ENCODE measurements at places on chromosomes 11 and 22.

DNA sequence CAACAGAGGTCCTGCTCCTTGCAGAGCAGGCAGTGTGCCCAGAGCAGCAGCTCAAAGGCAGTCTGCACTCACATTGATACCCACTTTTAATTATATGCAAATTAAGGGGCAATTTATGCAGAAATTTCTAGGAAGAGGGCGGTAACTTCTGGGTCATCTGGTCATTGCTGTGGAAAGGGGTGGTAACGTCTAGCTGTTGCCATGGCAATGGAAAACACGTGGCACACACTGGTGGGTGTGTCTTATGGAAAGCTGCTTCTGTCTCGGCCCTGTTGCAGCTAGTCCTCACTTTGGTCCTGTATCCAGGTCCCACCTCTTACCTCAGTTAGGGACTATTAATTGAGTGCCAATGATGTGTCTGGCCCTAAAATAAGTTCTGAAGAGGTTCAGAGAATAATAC, 36.8 kb downstream of the BARX2 start:
- no peak for DNase-seq

GRCh38 chr11:121435132-121435531, 17.0 kb upstream of the SORL1 start:
- DNase-seq = no peak

- peak; percentile 48 for DNase-seq
Observed at GRCh38 chr11:12331239-12331874, 46.0 kb upstream of the PARVA start.

DNA sequence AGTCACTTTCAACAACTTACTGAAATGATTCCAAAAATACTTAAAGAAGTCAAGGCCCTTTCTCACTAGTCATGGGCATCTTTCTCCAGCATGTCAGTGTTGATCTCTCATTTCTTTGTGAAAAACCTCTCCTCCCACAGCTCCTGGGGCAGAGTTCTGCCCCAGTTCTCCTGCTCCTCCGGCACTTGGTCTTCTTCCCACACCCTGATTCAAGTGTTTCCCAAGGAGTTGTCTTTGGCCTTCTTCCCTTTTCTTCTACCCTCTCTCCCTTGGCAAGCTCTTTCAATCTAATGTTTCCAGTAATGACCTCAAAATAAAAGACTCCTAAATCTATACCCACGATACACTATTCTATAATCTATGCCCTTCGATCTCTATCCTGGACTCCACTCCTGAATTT, 42.1 kb upstream of the CCDC34 start:
- DNase-seq = no peak

DNA sequence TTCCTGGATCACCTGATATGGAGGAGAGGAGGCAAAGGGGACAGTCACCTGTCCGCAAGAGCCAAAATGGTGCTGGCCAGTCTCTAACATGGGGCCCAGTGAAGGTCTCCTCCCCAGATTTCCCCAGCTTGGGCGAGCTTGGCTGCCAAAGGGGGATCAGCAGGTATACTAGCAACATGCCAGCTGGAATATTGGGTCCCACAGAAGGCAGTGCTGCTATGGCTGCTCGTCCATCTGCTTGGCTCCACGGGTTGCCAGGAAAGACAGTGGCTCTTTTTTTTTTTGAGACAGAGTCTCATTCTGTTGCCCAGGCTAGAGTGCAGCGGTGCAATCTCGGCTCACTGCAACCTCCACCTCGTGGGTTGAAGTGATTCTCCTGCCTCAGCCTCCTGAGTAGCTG, 12.7 kb upstream of the KAT5 start:
- DNase-seq = no peak

DNA sequence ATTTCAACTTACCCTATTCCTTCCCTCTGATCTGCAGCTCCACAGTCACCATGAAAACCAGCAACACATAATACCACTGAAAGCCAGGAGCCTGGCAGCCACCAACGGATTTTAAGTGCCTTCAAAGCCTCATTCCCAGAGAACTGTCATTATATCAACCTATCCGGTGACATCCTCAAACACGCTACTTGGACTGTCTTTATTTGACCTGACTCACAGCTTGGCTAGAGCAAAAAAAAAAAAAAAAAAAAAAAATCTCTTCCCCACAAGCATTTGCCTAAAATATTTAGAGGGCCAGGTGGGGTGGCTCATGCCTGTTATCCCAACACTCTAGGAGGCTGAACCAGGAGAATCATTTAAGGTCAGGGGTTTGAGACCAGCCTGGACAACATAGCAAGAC, 32.4 kb upstream of the ARHGAP32 start:
- DNase-seq = no peak

GRCh38 chr11:67347964-67348749, 5.2 kb downstream of the POLD4 start:
- no peak for DNase-seq

- no peak for DNase-seq
Observed at GRCh38 chr11:44185522-44185921, 90.0 kb downstream of the EXT2 start.

DNA sequence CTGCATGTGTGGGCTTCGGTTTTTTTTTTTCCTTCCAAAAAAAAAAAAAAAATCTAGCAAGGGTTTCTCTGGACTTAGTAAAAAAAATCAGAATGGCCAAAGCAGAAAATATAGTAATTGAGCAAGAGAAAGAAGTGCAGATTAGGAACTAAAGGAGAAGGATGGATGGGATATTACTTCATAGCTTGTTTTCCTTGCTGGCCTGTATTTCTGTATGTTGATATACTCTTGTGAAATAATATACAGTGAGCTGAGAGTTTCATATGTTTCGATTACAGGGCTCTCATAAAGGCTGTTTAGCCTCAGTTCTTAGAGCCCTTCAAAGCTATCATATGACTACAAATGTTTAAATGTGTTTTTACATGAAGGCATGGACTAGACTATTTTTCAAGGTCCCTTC, 34.3 kb upstream of the NFRKB start:
- DNase-seq = no peak

- no peak for DNase-seq
Observed at GRCh38 chr22:36317658-36318271, 64.8 kb downstream of the APOL1 start.

DNA sequence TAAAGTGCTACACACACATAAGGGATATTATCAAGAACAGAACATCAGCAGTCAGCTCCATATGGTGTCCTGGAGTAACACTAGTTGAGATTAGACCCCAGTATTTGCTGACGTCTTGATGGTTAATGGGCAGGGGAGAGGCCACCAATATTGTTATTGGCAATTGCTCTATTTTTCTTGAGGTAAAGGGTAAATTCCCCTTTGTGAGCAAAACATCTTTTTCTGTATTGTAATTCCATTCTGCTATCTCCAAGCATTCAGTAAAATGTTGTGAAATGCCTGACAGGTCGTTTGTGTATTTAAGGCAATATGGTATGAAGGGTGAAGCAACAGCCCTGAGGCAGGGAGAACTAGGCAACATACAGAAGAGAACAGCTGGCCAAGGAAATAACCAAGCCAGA, 21.9 kb downstream of the PC start:
- no peak for DNase-seq

GRCh38 chr11:35373284-35373933, 45.9 kb downstream of the SLC1A2 start:
- no peak for DNase-seq

DNA sequence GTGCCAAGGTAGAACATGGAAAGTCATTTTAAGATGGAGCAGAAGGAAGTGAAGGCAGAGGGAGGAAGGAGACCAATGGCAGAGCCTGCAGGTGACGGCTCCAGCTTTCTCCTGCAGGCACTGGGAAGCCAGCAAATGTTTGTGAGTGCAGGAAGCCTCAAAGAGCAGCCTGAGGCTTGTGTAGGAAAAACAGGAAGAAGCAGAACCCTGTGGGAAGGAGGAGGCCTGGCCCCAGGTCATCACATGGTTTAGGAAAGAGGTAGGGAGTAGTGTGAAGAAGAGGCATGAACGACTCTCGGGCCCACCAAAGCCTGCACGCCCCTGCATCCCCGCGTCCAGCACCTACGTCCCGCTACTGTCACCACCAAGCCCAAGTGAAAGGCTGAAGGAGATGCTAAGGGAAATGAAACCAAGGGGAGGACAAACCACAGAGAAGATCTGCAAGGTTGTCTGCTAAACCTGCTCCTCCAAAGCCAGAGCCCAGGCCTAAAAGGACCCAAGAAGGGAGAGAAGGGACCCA, 151.5 kb downstream of the CHST1 start:
- DNase-seq = no peak

- DNase-seq = peak; percentile 6
Observed at GRCh38 chr22:36300396-36301212, 47.7 kb downstream of the APOL1 start.

DNA sequence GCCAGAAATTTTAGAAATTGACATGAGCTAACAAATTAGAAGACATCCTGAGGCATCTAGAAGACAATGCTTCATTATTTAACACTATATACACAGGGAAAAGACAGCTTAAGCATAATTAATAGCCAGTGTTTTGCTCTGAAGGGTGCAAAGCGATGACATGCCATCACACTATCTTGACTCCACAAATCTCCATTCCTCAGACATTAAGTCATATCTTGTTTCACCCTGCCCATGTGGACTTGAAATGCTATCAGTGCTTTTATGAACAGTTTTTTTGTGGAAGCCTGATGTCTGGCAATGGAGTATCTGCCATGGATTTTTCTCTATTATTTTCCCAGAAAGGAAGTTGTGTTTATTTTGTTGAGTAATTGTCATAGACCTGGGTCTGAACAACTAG, 2.3 kb downstream of the CARD18 start:
- DNase-seq = no peak

DNA sequence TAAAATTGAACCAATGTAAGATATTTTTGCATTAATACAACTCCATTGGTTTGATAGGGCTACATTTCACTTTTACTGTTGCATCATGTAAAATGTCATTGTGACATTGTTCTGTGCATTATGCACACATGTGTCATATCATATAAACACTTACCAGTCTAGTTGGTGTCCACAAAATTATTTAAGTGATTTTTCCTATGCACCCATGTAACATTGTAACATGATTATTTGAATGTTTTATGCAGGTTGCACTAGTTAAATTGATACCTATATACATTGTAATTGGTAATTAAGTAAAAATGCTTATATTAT, 9.6 kb upstream of the BIRC3 start:
- DNase-seq = no peak

DNA sequence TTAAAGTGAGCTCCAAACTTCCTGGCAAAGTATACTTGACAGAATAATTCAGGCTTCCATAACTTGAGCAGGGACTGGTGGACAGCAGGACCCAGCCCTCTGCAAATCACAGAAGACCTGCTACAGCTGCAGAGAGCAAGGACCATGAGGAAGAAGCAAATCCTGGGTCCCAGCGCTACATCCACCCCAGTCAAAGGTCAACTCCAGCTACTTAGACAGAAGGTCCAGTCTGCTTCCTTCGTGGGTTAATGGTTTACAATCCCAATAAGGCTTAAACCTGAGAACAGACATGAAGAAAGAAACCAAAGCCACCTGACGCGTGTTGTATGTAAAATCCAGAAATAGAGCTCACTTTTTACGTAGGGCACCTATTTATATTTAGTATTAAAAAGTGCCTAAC, 57.7 kb downstream of the SHANK2 start:
- no peak for DNase-seq

DNA sequence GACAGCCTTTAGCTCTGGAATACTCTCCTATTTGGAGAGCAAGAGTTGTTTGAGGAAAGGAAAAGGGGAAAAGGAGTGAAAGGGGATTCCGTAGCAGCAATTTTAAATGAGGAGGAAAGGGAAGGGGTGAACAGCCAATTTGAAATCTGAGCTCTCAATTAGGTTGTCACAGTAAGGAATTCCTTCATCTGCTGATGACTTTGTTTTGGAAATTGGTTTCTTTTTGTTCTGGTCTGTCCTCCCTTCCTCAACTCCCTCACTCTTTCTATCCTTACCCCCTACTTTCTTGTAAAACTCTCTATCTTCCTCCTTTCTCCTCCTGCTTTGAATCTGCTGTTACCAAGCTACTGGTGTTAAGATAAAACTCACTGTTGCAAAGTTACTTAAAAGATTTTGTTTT, 1155.6 kb downstream of the DLG2 start:
- DNase-seq = no peak

- DNase-seq = no peak
Observed at GRCh38 chr11:1870326-1870696, 17.4 kb downstream of the LSP1 start.

DNA sequence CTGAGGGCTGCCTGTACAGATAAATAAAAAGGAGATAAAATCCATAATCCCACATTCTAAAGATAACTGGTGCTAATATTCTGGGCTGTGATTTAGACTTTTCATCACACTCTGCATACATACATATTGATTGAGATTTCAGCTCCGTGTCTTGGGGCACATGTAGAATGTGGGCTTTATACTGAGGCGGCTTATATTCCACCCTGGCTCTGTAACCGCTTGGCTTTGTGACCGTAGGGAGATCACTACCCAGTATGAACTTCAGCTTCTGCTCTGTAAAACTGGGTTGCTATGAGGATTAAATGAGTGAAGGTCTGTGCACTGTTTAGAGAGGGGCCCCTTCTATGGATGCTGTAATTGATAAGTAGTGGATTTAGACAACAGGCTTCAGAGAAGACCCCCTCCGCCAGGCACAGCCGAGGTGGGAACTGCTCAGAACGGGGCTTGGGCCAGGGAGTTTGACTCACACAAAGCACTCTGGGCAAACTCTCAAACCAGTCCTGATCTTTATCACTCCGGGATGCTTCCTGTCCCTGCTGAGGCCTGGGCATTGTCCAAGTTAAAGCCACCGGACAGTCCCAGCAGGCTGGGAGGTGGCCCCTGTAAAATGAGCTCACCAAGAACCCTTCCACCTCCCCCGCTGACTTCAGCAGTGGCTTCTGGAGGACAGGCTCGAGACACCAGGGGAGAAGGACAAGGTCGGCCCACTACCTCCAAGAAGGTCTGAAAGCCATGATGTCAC, 17.2 kb downstream of the KIAA1671 start:
- DNase-seq = no peak

DNA sequence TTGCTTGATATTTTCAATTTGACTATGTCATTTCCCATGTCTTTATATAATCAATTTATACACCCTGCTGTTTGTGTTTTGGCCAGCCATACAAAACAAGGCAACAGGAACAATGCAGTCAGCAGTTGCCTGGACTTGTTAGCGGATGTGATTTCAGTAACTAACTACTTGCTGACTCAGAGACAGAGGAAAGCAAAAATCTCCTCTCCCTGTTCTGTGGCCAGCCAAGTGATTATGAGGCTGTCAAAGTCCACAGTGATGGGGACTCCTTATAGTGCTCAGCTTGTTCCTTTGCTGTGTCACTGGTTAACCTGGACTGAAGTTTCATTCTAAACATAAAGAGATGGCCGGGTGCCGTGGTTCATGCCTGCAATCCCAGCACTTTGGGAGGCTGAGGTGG, 32.6 kb upstream of the APLP2 start:
- no peak for DNase-seq

DNA sequence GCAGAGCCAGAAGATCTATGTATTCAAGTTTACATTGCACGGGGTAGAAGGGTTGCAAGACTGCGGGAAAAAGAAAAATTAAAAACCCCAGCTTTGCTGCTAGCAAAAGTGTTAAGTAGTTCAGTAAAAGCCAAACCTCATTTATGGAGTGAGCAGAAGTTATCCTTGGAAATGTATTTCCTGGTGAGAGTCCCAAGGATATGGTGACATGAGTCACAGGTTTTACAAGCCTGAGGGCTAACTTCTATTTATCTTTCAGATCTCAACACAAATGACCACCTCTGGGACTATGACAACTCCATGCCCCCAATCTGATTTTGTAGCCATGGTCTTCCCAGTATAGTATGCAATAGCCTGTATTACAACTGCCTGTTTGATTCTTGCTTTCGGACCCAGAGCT, 26.1 kb downstream of the ABTB2 start:
- DNase-seq = no peak

All from naive thymus-derived CD4-positive, alpha-beta T cell (primary cell).